ENCODE measurements at places on chromosomes 13 and 19. TPM values are rescaled to one million over a fixed set of nuclear protein-coding genes. Genes with fewer than 3 reads are reported as not detected.

LSR gene
- total RNA-seq, result 40.1 TPM

PSG7 gene
- not detected for total RNA-seq

PRKCG gene
- 4.3 TPM for total RNA-seq

CFAP97D2 gene
- total RNA-seq, result not detected

C13orf42 gene
- total RNA-seq, result not detected

KLC3 gene
- 2.4 TPM for total RNA-seq

F7 gene
- 0.83 TPM for total RNA-seq

TEKTIP1 gene
- total RNA-seq, result 5.4 TPM

SIRT6 gene
- 34.2 TPM for total RNA-seq

DCLK1 gene
- 0.04 TPM for total RNA-seq

N4BP2L1 gene
- 8.9 TPM for total RNA-seq

PLIN4 gene
- 0.07 TPM for total RNA-seq
